ENCODE measurements at places on chromosomes 16 and 17. TPM values are rescaled to one million over a fixed set of nuclear protein-coding genes. Genes with fewer than 3 reads are reported as not detected.

GRCh38 chr16:2233872-2234812, 2.1 kb upstream of the DNASE1L2 start:
- no peak overlapping the region for H3K4me3 ChIP-seq
- H3K36me3 ChIP-seq, result peaks cover 4% of the 10 kb centered on the region
- no peak for DNase-seq
- H3K27me3 ChIP-seq, result peaks cover 20% of the 10 kb centered on the region
- H3K4me1 ChIP-seq, result no peaks in the 10 kb centered on the region

The KIF18B gene
- polyA plus RNA-seq, result 39.0 TPM

DNA sequence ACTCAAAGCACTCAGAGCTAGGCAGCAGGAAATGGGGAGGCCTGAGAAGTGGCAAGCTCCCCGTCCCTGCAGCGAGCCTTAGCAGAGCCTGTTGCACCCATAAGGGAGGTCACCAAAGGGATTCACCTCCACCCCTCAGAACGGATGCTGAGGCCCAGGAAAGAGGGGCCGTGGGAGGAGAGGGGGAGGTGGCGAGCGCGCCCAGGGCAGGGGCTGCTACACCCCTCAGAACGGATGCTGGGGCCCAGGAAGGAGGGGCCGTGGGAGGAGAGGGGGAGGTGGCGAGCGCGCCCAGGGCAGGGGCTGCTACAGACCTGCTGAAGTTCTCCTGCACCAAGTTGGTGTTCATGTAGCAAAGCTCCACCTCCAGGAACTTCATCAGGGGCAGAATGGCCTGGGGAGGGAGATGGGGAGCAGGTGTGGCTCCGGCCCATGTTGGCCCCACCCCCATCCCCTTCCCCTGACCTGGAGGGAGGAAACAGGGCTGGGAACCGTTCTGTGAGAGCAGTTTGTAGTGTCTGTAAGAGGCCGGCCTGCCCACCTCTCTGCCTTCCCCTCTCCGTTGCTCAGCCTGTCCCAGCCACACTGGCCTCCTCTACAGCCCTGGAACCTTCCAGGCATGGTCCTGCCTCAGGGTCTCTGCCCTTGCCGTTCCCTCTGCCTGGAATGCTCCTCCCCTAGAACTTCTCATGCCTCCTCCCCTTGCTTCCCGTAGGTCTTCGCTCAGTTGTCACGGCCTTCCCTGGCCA, 11.4 kb downstream of the UNC13D start:
- H3K27ac ChIP-seq, result no peak overlapping the region
- peaks cover 32% of the 10 kb centered on the region for H3K4me1 ChIP-seq
- H3K36me3 ChIP-seq, result no peaks in the 10 kb centered on the region
- H3K27me3 ChIP-seq, result no peaks in the 10 kb centered on the region

DNA sequence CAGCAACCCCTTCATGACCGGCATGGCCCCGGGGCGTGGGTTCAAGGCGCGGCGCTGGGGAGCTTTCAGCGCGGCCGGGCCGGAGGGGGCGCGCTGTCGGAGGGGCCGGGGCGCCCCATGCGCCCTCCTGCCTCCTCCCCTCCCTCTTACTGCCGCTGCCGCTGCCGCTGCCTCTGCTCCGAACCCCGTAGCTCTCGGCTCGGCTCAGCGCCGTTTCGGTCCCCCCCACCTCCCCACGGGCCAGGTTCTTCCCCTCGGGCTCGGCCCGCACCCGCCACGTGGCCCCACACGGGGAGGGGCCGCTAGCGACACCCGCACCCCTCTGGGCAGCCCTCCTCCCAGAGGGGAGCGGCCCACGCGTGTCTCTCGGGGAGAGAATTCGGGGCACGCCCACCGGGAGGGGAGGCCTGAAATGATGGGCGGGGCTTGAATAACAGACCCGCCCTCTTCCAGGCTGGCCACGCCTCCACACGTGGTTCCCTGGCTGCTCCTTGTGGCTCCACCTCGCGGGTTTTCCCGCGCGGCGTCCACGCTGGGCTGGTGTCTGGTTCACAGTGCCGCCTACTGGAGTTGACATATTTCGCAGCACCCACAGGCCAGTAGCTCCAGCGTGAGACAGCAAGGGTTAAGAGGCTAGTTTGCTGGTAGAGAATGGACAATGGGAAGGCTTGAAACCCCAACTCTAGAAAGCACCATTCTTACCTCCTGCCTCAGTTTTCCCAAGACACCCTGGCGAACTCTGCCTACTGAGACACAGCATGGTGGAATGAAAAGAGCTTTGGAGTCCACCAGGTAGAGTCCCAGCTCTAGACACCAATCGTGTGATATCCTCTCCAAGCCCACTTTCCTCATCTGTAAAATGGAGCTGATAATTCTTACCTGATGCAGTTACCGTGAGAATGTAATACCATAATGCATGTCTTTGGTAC, at the start of gene KCNH4:
TSS of gene KCNH4 (minus strand) at position 221 of the 929 bp plus-strand sequence. CDS start at position 24, 197 bp downstream.
- H3K4me3 ChIP-seq, result peak within 1 kb of the TSS; percentile 46
- no peak within 1 kb of the TSS for H3K27ac ChIP-seq
- H3K36me3 ChIP-seq, result no peaks in the 10 kb centered on the region
- no peak for DNase-seq

- no peak overlapping the region for H3K27ac ChIP-seq
- H3K4me3 ChIP-seq, result no peak overlapping the region
- H3K36me3 ChIP-seq, result no peaks in the 10 kb centered on the region
- peaks cover 7% of the 10 kb centered on the region for H3K4me1 ChIP-seq
- no peak for DNase-seq
- H3K27me3 ChIP-seq, result no peaks in the 10 kb centered on the region
These were observed 23.6 kb downstream of the CUEDC1 start for GRCh38 chr17:57931488-57932137.

GRCh38 chr16:57133031-57133430, 40.6 kb downstream of the CPNE2 start:
- H3K36me3 ChIP-seq, result no peaks in the 10 kb centered on the region
- no peak for DNase-seq
- H3K27ac ChIP-seq, result no peak overlapping the region
- H3K27me3 ChIP-seq, result no peaks in the 10 kb centered on the region
- H3K4me3 ChIP-seq, result no peak overlapping the region
- H3K4me1 ChIP-seq, result 0 out of 2 replicates have a peak, but pooled peaks cover 5% of the 10 kb centered on the region

The SPATA32 gene
- 0.11 TPM for polyA plus RNA-seq

The FBXL19 gene
- polyA plus RNA-seq, result 47.2 TPM

DNA sequence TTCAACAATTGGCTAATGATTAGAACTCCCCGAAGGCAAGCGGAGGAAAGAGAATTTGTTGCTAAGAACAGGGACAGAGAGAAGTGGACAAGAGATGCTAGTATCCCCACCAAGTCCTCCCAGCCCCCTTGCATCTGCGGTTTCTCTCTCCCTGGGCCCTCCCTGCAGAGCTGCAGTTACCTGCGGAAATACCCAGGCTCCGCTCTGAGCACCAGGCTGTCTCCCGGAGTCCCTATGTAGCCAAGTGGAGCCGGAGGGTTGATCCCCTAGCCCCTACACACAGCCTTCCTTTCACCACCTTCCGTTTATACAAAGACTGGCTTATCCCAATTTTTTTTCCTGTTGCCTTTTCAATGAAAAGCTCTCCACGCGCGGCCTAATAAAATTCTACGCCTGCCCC, 834.4 kb downstream of the KCNJ2 start:
- peaks cover 3% of the 10 kb centered on the region for H3K4me1 ChIP-seq
- DNase-seq, result peak; percentile 57
- no peak overlapping the region for H3K27ac ChIP-seq
- H3K27me3 ChIP-seq, result no peaks in the 10 kb centered on the region
- H3K4me3 ChIP-seq, result no peak overlapping the region
- H3K36me3 ChIP-seq, result no peaks in the 10 kb centered on the region

DNA sequence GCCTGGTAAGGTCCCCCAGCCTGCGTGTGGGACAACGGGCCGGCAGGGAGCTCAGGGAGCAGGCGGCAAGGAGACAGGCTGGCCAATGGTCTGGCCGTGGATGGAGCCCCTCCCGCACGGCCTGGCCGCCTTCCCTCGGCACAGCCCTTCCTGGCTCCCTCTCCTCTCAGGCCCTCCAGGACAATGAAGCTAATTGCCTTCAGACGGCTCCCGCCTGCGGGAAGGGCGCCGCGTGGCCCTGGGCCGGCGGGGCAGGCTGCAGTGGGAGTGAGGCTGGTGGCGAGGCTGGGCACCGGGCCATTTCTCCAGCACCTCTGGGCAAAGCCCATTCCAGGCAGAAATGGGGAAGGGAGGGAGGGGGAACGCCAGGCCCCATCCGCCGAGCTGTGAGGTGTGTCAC, 50.9 kb downstream of the ENGASE start:
- H3K4me1 ChIP-seq, result no peaks in the 10 kb centered on the region
- no peaks in the 10 kb centered on the region for H3K27me3 ChIP-seq
- no peak overlapping the region for H3K4me3 ChIP-seq
- no peaks in the 10 kb centered on the region for H3K36me3 ChIP-seq

GRCh38 chr17:56141046-56141839, 12.0 kb upstream of the ANKFN1 start:
- no peak overlapping the region for H3K4me3 ChIP-seq
- no peak for DNase-seq
- H3K27me3 ChIP-seq, result no peaks in the 10 kb centered on the region
- H3K4me1 ChIP-seq, result no peaks in the 10 kb centered on the region
- H3K36me3 ChIP-seq, result no peaks in the 10 kb centered on the region

The ARHGAP23 gene
- 28.6 TPM for polyA plus RNA-seq

The ZNF207 gene
- polyA plus RNA-seq, result 214 TPM

The GLP2R gene
- not detected for polyA plus RNA-seq

DNA sequence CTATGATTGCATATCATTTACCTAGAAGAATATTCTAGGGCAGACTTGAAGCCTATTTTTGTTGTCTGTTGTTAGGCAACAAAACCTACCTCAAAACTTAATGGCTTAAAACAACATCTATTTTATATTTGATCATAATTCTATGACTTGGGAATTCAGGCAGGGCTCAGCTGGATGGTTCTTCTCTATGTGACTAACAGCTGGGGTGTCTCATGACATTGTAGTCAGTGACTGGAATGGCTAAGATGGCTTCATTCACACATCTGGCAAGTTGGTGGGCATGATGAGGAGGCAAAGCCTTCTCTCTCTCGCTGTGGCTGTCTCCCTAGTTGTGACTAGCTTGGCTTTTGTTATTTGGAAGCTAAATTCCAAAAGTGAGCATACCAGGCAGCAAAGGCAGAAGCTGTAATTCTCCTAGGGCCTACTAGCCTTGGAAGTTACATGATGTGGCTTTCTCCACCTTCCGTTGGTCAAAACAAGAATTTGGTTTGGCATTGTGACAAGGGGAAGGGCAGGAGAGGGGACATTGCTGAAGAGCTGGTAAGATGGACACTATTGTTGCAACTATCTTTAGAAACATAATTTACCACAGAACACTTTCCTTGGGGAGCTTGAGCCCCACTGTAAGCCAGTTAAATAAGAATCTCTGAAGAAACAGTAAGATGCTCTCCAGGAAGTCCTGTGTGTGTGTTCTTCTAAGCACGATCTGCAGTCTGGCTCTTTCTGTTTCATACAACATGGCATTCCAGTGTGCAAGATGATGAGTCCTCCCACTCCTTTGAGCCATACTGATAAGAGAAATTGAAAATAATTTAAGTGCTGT, 39.4 kb downstream of the ZNRF1 start:
- no peak for DNase-seq
- no peaks in the 10 kb centered on the region for H3K4me1 ChIP-seq
- H3K36me3 ChIP-seq, result no peaks in the 10 kb centered on the region
- no peaks in the 10 kb centered on the region for H3K27me3 ChIP-seq
- no peak overlapping the region for H3K4me3 ChIP-seq

The PPP1R9B gene
- polyA plus RNA-seq, result 5.2 TPM

GRCh38 chr16:19177111-19177739, 9.2 kb downstream of the SYT17 start:
- H3K36me3 ChIP-seq, result no peaks in the 10 kb centered on the region
- no peaks in the 10 kb centered on the region for H3K27me3 ChIP-seq
- no peak overlapping the region for H3K4me3 ChIP-seq
- H3K27ac ChIP-seq, result no peak overlapping the region

GRCh38 chr17:40530531-40530994, 29.1 kb upstream of the TNS4 start:
- H3K27ac ChIP-seq, result no peak overlapping the region
- no peak overlapping the region for H3K4me3 ChIP-seq
- DNase-seq, result no peak
- H3K4me1 ChIP-seq, result no peaks in the 10 kb centered on the region
- H3K36me3 ChIP-seq, result no peaks in the 10 kb centered on the region

The MRC2 gene
- 7.0 TPM for polyA plus RNA-seq

The KLHL11 gene
- polyA plus RNA-seq, result 3.4 TPM

GRCh38 chr17:20073055-20073979, 64.2 kb downstream of the SPECC1 start:
- no peaks in the 10 kb centered on the region for H3K36me3 ChIP-seq
- no peak overlapping the region for H3K27ac ChIP-seq
- no peak for DNase-seq
- peaks cover 2% of the 10 kb centered on the region for H3K4me1 ChIP-seq
- no peaks in the 10 kb centered on the region for H3K27me3 ChIP-seq
- no peak overlapping the region for H3K4me3 ChIP-seq

The COL1A1 gene
- 27.3 TPM for polyA plus RNA-seq

DNA sequence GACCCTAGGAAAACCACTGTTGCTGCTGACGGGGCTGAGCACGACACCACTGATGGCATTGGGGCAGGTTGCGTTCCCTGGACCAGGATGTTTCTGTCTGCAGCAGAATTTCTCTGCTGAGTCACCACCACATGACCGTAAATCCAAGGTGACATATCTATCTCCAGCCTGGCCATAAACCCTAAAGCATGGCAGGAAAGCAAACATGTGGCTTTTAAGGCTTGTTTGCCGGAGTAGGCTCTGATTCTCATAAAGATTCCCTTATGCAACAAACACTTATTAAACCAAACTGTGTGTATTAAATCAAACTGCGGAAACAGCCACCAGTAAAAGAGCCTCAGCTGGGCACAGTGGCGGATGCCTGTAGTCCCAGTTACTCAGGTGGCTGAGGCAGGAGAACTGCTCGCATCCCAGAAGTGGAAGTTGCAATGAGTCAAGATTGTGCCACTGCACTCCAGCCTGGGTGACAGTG, 17.3 kb downstream of the MPHOSPH6 start:
- no peaks in the 10 kb centered on the region for H3K4me1 ChIP-seq
- DNase-seq, result no peak
- H3K27ac ChIP-seq, result no peak overlapping the region
- H3K36me3 ChIP-seq, result peaks cover 5% of the 10 kb centered on the region

The PARD6A gene
- 28.6 TPM for polyA plus RNA-seq

DNA sequence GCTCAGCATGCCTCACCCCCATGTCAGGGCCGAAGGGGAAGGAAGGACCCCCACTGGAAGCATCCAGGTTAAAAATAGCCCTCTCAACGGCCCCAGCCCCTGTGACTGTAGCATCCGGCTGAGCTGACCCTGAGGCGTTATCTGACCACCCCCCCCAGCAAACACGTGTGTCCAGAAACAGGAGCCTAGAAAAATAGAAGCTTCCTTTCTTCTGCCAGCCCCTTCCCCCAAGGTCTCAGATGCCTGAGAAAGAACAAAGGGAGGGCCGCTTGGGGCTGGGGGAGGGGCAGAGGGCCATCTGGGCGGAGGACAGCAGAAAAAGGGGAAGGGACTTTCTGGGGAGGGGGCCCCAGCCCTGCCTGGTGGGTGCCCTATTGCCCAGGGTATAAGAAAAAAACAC, 55.8 kb downstream of the ACTG1 start:
- no peak for DNase-seq
- H3K36me3 ChIP-seq, result no peaks in the 10 kb centered on the region
- no peaks in the 10 kb centered on the region for H3K27me3 ChIP-seq
- no peak overlapping the region for H3K4me3 ChIP-seq

DNA sequence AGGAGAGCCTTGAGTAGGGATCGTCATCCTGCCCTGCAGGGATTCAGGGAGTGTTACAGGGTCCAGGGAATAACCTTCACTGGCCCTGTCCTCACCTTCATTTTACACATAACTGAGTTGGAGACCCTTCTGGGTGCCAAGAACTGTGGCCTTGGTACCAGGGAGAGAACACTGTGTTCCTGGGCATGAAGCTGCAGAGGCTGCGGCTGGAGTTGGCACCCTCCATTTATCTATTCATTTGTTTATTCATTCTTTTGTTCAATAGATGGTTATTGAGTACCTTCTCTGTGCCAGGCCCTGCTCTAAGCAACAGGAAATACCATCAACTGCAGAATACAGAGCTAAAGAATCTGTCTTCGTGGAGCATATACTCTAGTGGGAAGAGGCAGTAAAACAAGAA, 6.7 kb downstream of the ABCC3 start:
- no peak for DNase-seq
- peaks cover 6% of the 10 kb centered on the region for H3K4me1 ChIP-seq
- no peak overlapping the region for H3K27ac ChIP-seq
- no peak overlapping the region for H3K4me3 ChIP-seq
- no peaks in the 10 kb centered on the region for H3K36me3 ChIP-seq

Data from H1 (cell line).